Globus pallidus (tissue), 1 donor: ENCODE measurements at places on chromosomes 3 and 15.

DNA sequence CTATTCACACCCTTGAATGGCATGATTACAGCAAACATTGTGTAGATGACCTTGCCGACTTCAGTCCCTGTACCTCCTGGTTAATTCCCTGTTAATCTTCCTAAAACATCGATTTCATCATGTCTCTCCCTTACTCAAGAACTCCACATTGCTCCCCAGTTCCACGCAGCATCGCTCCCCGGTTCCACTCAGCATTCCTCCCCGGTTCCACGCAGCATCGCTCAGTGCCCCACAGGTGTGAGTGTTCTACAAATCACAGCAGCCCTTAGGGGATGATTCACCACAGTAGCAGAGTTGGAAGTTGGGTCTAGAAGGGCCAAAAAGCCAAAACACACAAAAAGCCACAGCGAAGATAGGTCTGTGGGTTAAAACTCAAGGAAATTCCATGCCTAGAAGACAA, 8.6 kb upstream of the TNK2 start:
- DNase-seq, result no peak

DNA sequence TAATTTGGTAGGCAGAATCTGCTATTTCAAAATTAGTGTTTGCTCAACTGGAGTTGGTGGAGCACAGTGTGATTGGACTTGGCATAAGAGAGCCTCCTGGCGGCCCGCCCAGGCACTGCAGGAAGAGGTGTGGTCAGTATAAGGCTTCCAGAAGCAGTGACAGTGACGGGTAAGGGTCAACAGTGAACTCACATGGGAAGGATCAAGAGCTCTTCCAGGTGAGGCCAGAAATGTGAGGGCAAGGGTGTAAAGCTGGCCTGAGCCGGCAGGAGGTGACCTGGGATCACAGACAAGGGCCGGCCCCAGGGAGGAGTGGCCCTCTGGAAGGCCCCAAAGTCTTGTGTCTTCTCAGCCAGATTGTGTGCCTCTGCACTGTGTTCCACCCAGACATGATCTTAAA, 93.2 kb upstream of the RNF7 start:
- peak; percentile 37 for DNase-seq

- no peak for DNase-seq
Observed at GRCh38 chr3:172596394-172596706, 73.1 kb upstream of the TNFSF10 start.

DNA sequence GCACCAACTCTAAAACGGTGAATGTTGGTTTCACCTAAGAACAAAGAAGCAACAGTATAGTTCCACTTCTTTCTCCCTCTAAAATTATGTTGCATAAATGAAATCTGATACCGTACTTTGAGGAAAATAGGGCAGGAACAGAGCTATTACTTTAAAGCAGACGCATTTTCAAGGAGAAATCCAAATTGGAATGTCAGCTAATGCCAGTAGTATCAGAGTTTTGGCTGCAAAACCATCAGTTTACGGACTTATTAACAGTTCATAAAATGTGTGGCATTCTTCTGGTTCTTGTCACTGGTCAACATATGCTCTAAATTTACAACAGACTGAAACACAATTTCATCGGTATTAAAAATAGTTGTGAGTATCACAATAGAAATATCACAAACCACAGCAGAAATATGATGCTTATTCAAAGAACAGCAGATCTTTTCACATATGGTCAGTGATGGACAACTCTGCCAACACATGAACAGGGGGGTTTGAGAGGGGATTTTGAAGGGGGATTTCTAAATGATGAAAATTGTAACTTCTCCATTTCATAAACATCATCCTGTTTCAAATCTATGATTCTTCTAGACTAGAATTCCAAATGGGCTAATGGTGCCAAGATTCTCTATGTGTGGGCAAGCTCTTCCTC, 38.7 kb upstream of the ROBO2 start:
- no peak for DNase-seq

GRCh38 chr3:155335724-155336354, 42.4 kb upstream of the STRIT1 start:
- no peak for DNase-seq

DNA sequence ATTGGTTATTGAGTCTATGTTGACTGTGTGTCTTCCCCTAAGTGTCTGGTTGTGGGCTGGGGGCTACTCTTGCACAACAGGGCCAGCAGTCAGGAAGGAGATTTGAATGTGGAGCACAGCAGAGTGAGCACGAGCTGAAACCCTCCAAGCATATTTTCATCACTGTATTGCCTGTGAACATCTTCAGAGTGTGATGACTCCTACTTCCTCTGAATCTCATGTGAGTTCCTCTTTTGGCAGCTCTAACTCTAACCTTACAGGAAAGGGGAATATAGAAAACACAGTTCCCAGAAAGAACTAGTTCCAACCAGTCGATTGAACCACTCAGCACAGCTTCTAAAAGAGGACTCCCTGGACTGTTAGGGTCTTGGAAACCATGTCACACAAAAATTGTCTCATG, 211.6 kb downstream of the RAP2B start:
- DNase-seq, result peak; percentile 45

GRCh38 chr3:107524326-107524840, 1.6 kb downstream of the BBX start:
- peak; percentile 51 for DNase-seq

- DNase-seq, result no peak
Observed at GRCh38 chr3:59444294-59444671, 394.5 kb upstream of the CFAP20DC start.

DNA sequence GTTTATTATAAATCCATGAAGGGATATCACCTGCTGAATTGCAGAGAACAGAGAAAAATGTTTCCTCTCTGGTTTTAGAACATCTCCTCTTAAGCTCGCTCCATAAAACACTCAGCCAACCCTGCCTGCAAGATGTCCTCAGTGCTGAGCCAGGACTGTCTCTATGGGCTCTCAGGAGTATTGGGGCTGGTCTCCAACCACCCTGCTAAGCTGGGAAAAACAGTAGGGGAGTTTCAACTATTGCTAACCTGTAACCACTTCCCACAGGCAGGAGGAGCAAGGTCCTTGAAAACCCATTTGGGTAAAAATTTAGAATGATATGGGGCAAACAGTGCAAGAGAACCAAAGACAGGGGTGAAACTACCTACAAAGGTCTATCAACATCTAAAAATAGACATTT, 34.3 kb downstream of the MYO1E start:
- no peak for DNase-seq

GRCh38 chr3:163175970-163176369, 1679.4 kb downstream of the OTOL1 start:
- no peak for DNase-seq

- DNase-seq, result no peak
Observed at GRCh38 chr3:52857864-52858263, 23.0 kb upstream of the MUSTN1 start.

DNA sequence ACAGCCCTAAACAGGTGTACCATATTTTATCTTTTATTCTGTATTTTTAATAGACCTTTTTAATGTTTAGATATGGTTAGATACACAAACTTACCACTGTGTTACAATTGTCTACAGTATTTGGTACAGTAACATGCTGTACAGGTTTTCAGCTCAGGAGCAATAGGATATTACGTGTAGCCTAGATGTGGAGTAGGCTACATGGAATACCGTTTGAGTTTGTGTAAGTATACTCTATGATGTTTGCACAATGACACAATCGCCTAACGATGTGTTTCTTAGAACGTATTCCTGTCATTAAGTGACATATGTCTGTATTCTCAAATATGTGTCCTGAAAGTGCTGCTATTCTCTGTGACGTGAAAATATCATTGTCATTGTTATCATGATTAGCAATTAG, 62.6 kb downstream of the MFSD1 start:
- DNase-seq, result no peak

DNA sequence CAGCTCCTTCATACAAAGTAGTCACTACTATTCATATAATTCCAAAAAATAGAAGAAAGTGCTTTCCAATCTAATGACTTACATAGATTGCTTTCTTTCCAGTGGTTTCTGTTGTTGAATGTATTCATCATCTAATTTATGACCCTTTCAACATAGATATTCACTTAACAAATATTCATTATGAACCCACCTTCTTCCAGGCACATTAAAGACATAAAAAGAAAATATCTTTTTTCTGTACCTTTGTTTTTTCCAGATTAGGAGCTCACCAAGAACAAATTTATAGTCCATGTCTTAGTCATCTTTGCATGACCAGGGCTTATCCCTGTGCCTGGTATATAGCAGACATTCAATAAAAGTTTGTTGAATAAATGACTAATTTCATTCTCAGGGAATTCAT, 32.4 kb upstream of the PDZRN3 start:
- DNase-seq, result no peak

- no peak for DNase-seq
Observed at GRCh38 chr3:169618894-169619792, 44.4 kb downstream of the MECOM start.

DNA sequence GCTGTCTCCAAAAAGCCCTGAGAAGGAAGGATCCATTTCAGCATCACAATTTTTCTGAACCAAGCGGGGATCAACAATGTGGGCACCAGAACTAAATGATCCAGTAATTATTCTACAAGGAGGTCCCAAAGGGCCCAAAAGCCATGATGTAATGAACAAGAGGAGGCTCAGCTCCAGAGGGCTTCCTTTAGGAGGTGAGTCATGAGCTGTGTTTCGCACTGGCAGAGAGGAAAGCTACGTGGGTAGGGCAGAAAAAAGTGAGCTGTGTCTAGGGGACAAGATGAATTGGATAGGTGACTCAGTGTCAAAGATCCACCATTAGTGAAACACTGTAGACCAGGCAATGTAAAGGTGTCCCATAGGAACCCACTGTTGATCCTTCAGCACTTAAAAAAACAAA, 113.4 kb downstream of the RORA start:
- DNase-seq, result no peak
